Stimulated activated CD4-positive, alpha-beta T cell treated with anti-CD3 and anti-CD28 coated beads, Interleukin-1b, Interleukin-23, amount 100 ng/mL, for 24 hours (primary cell): ENCODE measurements at places on chromosomes 4 and X.

DNA sequence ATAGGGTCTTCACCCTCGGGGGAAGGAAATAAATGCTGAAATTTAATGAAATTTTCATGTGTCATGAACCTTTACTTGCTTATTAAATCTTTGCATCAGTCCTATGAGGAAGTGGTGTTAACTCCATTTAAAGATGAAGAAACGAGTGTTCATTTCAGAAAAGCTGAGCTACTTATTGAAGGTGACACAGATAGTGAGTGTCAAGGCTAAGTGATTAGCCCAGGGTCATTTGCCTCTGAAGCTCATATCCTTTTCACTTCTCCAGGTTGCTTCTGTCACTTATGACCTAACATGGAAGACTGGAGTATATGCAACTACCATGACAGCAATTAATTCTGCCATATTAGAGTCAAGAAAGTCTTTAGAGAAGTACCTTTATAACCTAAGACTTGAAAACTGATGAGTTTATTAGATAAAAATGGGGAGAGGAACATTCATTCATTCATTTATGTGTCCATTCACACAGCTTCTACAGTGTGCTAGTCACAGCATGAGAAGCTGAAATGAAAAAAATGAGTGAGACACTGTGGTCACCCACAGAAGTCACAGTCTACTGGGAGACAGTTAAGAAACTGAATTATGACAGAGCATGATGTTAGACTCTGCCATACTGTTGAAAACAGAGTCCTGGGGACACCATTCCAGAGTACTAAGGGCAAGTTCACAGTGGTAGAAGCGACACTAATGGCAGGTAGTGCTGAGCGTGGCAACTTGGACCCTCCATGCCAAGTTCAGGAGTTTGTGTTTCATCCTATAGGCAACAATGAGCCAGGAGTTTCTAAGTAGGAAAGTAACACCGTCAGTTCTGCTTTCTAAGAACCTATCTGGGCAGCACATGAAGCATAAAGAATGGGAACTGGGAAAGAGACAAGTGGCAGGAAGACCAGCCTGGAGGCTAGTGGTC is 21.3 kb downstream of the ALPK1 start:
- DNase-seq = no peak

GRCh38 chr4:111813555-111814140 is 331.6 kb upstream of the FAM241A start:
- DNase-seq = no peak

DNA sequence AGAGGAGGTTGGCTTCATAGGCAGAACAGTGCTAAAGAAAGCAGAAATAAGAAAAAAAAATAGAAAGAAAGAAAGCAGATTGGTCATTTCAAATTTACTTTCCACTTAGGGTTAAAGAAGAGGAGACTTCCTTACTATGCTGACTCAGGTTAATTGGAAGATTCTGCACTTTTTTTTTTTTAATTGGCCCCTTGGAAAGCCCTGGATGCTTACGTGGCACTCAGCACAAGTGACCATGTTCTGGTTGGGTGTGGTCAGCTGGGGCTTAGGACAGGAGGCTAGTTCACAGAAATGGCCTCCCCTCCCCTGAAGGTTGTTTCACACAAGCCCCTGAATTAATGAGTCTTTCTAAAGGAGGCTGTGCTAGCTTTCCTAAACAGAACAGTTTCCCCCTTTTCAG is 14.5 kb downstream of the MAGEA9B start:
- DNase-seq = no peak

- no peak for DNase-seq
Observed at GRCh38 chr4:128168701-128169100, 107.6 kb downstream of the LARP1B start.

- no peak for DNase-seq
Observed at GRCh38 chrX:14124562-14124961, 94.9 kb upstream of the GEMIN8 start.
